ENCODE measurements at places on chromosomes 2 and 18. TPM values are rescaled to one million over a fixed set of nuclear protein-coding genes. Genes with fewer than 3 reads are reported as not detected.

The AQP12A gene
- not detected for polyA plus RNA-seq

The HOXD13 gene
- not detected for polyA plus RNA-seq

The EIF4E2 gene
- 46.3 TPM for polyA plus RNA-seq

The PAIP2B gene
- 10.2 TPM for polyA plus RNA-seq

The RFTN2 gene
- 0.40 TPM for polyA plus RNA-seq

The HRH4 gene
- polyA plus RNA-seq, result not detected

The SLC9A4 gene
- not detected for polyA plus RNA-seq

The ACTG2 gene
- polyA plus RNA-seq, result 0.46 TPM

The SEMA4F gene
- 0.99 TPM for polyA plus RNA-seq

The SMYD1 gene
- not detected for polyA plus RNA-seq

The GKN2 gene
- not detected for polyA plus RNA-seq

The PROKR1 gene
- not detected for polyA plus RNA-seq

The SFTPB gene
- polyA plus RNA-seq, result not detected

Data from liver (tissue), 10 donors.